Lower lobe of right lung (tissue), 2 donors: ENCODE measurements at places on chromosomes 3 and 15.

DNA sequence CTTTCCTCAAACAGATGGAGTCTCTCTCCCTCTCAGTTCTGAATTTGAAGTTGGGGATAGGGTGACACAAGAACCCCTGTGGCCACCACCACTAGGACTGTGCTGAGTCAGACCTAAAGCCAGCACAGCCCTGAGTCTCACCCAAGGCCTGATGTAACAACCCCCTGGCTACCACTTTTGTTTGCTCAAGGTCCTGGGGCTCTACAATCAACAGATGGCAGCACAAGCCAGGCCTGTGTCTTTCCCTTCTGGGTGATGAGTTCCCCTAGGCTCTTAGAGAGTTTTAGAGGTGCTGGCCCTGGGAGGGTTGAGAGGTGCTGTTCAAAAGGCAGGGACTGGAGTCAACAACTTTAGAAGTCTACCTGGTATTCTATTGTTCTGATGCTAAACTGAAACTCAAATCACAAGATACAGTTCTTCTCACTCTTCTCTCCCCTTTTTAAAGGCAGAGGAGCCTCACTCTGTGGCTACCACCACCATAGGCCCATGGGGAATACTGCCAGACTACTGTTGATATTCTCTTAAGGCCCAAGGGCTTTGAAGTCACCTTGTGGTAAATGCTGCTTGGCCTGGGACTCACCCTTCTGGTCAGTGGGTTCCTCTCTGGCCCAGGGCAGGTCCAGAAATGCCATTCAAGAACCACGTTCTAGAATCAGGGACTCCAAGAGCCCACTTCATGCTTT is 6.5 kb downstream of the OR5K4 start:
- DNase-seq: no peak

DNA sequence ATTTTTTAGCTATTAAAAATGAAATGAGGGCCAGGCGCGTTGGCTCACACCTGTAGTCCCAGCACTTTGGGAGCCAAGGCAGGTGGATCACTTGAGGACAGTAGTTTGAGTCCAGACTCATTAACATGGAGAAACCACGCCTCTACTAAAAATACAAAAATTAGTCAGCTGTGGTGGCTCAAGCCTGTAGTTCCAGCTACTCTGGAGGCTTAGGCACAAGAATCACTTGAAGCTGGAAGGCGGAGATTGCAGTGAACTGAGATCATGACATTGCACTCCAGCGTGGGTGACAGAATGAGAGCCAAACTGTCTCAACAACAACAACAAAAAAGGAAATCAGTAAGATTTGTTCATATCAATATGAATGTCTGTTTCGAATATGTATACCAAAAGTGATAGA is 517.1 kb downstream of the ROBO1 start:
- DNase-seq: no peak

DNA sequence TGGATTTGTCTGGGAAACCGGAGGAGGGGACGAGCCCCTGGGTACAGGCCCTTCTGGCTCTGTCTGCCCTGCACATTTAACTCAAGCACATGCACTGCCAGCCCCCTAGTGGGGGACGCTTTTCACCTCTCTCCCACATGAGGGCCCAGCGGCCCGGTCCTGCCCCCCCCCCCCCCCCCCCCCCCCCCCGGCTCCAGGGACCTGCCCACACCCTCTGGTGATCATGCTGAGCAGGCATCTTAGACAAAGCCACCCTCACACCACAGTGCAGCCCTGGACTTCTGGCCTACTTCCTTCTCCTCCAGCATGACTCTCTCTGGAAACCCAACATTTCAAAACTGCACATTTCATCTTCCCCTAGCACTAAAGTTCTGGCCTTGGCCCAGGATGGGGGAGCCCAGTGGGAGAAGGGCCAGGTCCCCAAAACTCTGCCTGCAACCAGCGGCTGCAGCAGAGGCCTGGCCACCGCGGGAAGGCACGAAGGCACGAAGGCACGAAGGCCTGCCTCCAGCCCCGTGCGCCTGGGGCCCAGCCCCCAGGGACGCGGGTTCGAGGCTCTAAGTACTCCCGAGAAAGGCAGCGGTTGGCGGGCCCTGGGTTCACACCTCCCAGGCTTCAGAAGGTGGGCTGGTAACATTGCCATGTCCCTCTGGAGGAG is 14.1 kb downstream of the KLF15 start:
- DNase-seq: peak; percentile 37

- no peak for DNase-seq
Observed at GRCh38 chr3:39103324-39103693, 4.1 kb downstream of the GORASP1 start.

- no peak for DNase-seq
Observed at GRCh38 chr3:128933213-128933921, 53.9 kb downstream of the ACAD9 start.

GRCh38 chr3:30804984-30805383 is 89.5 kb downstream of the GADL1 start:
- DNase-seq: no peak

GRCh38 chr3:120410541-120410940 is 40.3 kb downstream of the FSTL1 start:
- DNase-seq: no peak

DNA sequence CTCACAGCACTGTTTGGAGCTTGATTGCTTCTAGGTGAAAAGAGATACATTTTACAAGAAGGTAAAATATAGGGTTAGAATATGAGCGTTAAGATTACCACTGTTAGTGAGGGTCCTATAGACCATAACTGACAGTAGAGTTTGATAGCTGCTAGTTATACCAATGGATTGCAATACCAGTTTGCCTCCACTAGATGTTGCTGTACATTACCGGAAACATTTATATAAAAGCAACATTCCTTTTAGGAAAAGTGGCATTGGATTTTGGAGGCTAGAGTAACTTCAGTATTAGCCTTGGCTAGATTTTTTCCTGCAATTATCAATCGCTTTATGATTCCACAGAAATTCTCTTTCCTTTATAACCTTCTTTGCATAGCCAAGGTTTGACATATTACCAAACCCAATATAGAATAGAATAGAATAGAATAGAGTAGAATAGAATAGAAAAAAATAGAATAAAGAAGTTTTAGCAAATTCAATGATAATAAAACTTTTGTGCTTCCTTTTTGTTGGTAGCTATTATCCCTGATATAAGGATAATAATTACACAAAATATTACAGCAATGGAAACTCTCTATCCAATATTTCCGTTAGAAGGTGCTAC is 1093.6 kb upstream of the ALCAM start:
- no peak for DNase-seq

GRCh38 chr3:77038468-77038929 is 1.4 kb upstream of the ROBO2 start:
- peak; percentile 64 for DNase-seq

- no peak for DNase-seq
Observed at GRCh38 chr3:73734211-73735089, 109.7 kb upstream of the PDZRN3 start.

DNA sequence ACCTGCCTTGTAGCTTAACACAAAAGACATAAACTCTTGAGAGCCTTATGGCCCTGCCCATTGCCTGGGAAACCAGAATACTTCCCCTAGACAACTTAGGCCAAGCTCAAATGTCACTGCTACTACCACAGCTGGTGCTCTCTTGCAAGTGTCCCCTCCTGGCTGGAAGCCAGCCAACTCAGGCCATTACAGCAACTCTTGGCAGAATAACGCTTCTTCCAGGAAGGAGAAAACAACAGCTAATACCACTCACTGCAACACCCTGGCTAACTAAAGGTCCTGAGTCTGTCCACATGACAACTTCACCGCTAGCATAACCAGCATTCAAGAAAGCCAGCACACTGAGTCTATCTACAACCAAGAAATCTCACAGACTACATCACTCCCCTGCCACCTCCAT is 5.1 kb upstream of the B4GALT4 start:
- DNase-seq: peak; percentile 63

DNA sequence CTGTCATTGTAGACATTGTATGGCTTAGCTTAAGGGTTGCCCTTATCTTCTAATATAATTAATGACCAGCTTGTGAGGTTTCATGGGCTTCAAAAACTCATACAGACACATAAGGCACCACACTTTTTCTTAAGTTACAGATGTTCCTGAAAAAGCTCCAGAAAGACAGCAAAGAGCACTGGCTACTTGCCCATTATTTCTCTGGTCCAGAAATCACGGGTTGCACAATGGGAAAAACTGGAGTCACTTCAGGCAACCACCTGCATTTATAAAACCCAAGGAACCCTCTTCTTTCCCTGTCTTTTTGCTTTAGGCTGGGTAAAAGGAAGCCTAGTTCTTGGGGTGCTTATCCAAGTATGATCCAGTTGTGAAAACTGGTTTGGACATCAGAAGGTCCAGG is 2.3 kb upstream of the COL6A6 start:
- DNase-seq: no peak

DNA sequence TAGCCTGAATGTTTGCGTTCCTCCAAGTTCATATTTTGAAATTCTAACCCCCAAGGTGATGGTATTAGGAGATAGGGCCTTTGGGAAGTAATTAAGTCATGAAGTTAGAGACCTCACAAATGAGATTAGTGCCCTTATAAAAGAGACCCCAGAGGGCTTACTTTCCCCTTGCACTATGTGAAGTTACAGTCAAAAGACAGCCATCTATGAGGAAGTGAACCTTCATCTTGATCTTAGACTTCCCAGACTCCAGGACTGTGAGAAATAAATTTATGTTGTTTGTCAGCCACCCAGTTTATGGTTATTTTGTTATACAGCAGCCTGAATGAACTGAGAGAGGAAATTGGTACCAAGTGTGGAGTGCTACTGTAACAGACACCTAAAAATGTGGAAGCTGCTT is 74.4 kb downstream of the DAPK2 start:
- no peak for DNase-seq

- no peak for DNase-seq
Observed at GRCh38 chr15:70308011-70308734, 210.5 kb upstream of the TLE3 start.

DNA sequence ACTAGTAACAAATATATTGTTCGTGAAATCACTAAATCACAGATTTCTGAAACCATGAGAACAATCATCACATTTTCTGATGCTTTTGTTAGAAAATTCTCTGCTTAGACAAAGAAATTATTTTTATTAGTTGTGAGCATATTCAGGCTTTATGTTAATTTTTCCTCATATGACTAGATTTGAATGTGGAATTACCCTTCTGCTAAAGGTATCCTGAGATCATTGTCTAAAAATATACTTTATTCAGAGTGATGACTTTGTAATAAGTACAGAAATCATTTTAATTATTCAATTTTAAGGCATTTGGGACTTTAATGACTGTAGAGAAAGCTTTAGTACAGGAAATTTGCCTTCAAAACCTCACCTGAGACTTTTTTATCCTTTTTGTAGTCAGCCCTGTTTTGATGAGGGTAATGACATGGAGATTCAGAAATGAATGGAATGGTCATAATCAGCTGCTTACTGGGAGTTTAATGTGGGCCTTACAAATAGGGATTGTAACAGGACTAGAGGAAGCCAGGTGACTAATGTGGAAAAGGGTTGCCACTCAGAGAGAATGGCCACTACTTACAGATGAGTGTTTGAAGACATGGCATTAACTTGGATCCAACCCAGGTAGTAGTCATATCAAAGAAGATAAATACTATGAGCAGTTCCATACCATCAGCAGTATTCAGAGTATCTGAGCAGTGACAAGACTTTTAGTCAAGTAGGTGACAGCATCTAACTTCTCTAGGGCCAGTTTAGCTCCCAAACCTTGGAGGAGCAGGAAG is 148.3 kb downstream of the MBNL1 start:
- DNase-seq: no peak

DNA sequence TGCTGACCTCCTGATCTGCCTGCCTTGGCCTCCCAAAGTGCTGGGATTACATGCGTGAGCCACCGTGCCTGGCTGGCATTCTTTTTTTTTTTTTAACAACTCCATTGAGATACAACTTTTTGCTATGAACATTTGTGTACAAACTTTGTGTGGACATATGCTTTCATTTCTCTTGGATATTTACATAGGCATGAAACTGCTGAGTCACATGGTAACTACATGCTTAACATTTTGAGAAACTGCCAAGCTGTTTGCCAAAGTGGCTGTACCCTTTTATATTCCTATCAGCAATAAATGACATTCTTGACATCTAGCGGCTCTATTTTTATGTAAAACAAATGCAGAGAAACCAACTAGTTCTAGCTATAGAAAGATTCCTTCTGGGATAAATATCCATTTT is 8.7 kb upstream of the YEATS2 start:
- no peak for DNase-seq

DNA sequence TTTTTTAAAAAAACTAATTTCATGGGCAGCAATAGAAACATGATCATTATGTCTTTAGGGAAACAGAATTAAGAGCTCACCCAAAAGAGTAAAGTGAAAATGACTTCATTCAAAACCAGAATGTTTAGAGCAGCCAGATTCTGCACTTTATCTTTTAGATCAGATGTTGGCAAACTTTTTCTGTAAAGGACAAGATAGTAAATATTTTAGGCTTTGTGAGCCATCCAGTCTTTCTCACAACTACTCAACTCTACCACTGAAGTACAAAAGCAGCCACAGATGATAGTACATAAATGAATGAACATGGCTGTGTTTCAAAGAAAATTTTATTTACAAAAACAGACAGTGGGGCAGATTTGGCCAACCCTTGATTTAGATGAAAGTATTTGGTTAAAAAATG is 84.5 kb downstream of the SETD2 start:
- no peak for DNase-seq

- DNase-seq: no peak
Observed at GRCh38 chr3:149593418-149594160, 64.2 kb downstream of the WWTR1 start.

DNA sequence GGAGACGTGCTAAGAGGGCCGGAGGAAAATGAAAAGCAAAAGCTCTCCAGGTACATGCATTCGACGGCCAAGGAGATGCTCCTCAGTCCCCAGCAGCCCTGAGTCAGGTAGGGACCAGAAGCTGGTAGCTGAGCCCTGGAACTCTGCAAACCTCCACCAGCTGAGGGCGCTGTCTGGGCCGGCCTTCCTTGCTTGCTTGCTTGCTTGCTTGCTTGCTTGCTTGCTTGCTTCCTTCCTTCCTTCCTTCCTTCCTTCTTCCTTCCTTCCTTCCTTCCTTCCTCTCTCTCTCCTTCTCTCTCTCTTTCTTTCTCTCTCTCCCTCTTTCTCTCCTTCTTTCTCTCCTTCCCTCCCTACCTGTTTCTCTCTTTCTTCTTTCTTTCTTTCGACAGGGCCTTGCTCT is 94.6 kb upstream of the RASGRF1 start:
- no peak for DNase-seq

DNA sequence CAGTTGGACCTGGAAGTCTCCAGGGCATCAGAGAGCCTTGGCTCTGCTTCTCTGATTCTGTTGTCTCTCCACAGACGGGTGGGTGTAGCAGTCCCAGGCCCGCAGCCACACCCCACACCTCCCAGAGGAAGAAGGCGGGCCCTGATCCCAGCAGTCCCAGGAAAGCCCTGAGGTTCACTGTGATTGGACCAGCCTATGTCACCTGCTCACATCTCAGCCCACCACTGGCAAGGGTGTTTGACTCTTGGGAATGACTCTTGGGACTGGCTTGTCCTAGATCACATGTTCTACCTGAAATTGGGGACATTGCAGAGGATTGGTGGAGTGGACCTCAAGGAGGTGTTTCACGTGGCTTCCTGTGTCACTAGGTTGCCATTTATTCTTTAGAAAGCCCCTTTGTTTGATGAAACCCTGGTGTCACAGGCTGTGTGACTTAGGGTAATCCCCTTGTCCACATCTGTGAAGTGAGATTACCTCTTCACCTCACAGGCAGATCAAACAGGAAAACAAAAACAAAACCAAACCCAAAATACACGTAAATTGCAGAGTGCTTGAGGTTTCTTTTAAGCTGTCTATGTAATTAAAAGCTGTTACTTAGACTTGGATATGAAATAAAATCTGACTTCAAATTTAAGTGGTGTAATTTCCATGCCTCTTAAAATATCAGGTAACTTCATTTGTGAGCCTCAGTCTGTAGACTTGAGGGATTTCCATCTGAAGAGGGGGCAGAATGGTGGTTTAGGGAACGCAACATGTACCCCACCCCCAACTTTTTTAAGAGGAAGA is 26.7 kb downstream of the FLNB start:
- DNase-seq: no peak
